AG10803 (cell line): ENCODE measurements at places on chromosomes 12 and 14.

DNA sequence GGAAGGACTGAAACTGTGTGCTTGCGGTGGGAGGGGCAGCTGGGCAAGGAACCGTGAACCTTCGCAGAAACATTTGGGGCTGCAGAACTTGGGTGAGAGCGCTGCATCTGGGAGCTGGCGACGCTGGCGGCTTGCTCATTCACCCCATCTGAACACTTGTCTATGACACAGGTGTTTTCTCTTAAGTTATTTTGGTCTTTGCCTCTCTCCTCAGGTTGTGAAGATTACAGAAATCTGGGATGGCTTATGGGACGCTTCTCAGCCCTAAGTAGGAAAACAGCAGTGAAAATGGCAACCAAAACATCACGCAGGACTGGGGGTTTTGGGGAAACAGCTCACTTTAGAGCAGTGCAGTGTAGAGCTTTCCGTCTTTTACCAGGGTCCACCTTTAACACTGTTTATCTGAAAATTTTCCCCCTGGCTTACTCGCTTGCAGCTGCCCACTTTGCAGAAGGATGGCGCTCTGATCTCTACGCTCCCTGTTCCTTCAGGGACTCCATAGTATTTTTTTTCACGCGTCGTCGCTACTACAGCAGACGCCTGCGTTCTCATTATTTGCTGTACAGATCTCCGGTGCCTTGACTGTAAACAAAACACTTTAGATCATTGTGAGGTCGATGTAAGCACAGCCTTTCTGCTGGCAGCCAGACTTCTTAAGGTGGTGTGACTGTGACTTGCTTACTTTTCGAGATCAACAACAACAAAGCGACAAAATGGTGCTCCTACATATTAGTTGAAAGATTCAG lies 2.7 kb upstream of the CDKN1B start:
- no peak for DNase-seq

DNA sequence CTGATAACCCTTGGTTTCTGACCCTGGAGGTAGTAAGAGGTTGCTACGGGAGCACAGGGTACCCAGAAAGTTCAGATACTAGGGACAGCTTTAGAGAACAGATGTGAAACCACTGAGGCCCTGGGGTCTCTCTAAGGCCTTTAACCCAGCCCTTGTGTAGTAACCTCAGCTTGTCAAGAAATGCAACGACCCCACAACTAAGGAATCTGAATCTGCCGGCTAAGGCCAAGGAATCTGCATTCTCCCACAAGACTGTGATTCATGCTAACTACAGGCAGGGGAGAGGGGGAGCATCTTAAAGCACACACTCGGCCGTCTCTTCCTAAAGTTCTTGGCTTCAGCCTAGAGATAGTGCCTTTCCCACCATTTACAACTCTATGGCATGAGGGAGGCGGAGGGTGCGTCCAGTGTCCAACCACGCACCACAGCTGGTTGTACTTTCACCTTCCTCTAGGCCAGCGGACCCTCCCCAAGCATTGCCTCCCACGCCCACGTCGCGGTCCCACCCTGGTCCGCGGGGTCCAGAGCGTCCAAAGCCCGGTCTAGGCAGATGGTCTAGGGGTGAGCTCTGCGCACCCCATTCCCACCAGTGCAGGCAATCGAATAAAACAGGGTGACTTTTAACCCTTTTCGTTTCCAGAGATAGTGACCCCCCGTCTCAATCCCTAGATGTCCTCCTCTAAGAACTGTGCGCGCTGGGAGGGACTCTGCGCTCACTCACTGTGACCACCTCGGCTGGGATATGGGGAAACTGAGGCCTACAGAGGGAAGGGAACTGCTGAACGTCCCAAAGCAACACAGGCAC lies 735 bp upstream of the VASH1 start:
- DNase-seq, result no peak

GRCh38 chr12:64625243-64626077 lies 15.2 kb downstream of the RASSF3 start:
- DNase-seq, result peak; percentile 80

DNA sequence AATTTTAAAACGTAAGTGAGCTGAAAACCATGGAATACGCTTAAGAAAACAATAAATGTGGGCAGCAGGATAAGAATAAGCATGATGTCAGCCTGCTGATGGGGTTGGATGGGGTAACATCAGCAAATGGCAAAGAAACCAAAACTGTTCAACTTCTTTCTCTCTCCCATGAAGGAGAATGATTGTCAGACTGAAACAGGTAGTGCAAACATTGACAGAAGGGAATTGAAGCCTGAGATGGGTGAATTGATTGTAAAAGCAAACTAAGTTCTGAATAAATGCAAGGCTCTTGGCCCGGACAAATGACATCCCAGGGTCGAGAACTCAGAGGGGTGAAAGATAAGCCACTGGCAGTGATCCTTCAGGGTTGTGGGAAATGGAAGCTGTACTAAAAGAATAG lies 182.6 kb downstream of the ETV6 start:
- DNase-seq, result no peak

GRCh38 chr12:106248312-106248845 lies 559 bp upstream of the CKAP4 start:
- DNase-seq, result peak; percentile 77

DNA sequence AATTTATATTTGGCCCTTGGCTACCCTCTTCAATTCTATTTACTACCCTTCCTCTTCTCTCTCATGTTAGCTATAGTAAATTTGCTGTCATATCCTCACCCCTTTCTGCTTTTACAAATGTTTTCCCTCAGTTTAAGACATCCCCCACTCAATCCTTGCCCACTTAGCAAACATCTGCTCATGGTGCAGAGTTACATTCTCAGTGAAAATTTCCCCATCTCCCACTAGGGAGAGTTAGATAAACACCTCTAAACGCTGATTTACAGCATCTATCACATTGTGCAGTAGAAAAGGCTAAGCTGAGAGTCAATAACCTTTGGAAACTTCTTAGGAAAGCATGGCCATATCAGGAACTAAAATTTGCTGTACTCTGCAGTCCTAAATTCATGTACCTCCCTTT lies 69.0 kb downstream of the DENND5B start:
- DNase-seq, result no peak

DNA sequence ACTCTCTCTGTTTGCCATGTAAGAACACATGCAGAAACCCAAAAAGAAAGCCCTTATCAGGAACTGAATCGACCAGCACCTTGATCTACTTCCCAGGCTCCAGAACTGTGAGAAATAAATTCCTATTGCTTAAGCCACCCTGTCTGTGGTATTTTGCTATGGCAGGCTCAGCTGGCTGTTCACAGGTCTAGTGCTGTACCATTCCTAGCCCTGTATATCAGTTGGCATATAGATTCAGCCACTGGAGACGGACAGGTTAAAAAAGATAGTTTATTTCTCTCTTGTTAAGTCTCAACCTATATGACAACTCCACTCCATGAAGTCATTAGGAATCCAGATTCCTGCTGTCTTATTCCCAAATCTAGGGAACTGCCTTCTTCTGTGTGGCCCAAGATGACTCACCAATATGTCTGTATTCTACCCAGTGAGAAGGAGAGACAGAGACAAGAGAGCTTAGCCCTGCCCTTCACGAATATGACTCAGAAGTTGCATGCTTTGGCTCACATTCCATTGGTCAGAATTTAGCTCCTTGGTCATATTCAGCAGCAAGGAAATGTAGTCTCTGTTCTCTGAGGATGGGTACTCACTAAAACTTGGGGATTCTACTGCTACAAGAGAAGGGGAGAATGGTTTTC lies 57.0 kb downstream of the PLEKHG7 start:
- peak; percentile 88 for DNase-seq

DNA sequence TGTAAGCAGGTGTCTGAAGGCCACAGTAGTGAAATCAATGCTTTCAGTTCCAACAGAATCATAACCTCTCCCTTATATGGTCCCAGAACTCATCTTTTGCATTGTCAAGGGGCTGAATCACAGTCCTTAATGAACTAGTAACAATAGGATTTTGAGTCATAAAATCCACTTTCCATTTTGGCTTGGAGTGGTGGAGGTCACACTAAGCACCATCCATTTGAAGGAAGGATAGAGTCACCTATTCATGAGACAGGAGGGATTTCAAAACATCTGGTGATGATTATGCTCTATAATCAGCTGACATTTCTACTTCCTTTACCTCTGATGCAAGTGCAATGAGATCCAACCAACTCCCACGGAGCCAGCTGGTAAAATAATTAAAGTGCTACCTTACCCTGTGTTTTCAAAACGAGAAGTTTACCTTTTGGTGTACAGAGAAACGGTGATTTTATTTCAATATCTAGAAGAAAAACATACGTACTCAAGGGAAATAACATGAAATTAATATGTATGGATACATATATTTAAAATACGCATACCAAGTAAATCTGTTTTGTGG lies 59.1 kb downstream of the TMEM132D start:
- DNase-seq, result no peak

DNA sequence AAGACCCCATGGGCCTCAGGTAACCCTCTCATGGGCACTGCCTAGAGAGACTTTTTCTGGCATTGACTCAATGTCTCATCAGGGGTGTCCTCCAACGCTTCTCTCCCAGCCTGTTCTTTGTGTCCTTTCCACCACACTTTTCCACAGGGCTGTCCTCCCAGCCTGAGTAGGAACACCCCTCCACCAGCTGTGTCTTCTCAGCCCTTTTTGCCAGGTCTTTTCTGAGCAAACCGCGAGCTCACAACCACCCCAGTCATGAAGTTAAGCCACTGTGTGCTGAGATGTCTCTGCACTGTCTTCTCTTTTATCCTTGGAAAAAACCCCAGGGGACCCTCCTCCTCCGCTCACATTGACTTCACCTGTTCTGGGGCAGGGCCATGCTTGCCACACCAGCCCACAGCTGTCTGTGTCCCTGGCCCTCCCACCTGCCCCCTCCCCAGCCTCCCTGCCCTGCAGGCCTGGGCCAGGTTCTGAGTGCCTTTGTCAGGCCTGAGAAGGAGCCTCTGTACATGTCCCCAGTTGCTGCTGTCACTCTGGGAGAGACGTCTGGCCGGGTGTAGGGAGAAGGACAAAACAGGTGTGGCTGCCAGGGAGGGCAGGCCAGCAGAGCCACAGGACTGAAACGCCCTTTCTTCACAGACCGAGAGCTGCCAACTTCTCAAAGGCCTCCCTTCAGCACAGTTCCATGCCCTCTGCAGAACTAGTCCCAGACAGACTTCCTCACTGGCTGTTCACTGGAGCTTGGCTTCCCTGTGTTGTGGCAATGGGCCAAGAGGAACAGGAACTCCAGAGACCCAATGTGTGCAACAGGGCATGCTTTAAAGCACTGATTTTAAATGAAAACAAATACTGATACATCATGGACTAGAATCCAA lies 50.5 kb upstream of the PNMA1 start:
- no peak for DNase-seq

- no peak for DNase-seq
These were observed 56.1 kb downstream of the RERG start for GRCh38 chr12:15165012-15165659.

DNA sequence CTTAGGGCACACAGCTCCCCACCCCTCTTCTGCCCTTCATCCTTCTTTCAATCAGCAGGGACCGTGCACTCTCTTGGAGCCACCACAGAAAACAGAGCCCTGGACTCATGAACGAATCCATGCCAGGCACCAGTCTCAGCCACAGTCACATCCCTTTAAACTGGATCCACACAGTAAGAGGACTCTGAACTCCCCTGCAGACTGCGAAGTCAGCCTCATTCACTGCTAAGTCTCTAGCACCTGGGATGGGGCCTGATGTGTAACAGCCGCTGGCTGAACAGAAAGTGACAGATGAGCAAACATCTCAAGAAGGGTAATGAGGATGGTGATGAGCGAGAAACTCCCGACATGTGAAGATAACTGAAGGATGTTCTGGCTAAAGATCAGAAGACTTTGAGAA lies 45.8 kb upstream of the IQSEC3 start:
- no peak for DNase-seq

GRCh38 chr12:85385406-85385805 lies 105.4 kb downstream of the ALX1 start:
- no peak for DNase-seq

- no peak for DNase-seq
These were observed 6.7 kb downstream of the TRMT5 start for GRCh38 chr14:60974090-60974651.

- no peak for DNase-seq
These were observed 769 bp upstream of the ZNF740 start for GRCh38 chr12:53179687-53180219.

- DNase-seq, result peak; percentile 67
These were observed 13.9 kb upstream of the NR4A1 start for GRCh38 chr12:52037248-52037861.

GRCh38 chr12:128906485-128907137 lies 53.3 kb downstream of the GLT1D1 start:
- no peak for DNase-seq

- DNase-seq, result no peak
These were observed 21.3 kb upstream of the RHOJ start for GRCh38 chr14:63182968-63183367.

DNA sequence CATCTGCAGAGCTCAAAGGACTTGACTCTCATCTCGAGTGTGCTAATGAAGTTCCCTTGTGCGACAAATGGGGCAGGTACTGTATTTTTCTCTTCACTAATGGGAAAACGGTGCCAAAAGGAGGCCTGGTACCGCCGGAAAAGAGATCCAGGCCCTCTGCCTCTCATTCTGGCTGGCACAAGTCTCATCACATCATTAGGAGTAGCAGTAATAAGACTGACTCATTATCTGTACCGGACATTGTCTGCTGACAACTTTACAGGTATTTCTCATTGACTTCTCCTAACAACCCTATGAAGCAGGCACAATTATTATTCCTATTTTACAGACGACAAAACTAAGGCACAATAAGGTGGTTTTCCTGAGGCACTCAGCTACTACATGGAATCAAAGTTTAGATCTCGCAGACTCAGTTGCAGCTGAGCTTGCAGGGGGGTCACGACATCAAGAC lies 668 bp downstream of the APPL2 start:
- DNase-seq, result no peak

- no peak for DNase-seq
These were observed 52.7 kb downstream of the SPPL3 start for GRCh38 chr12:120851444-120851843.

- peak; percentile 96 for DNase-seq
These were observed 14.5 kb upstream of the IL22 start for GRCh38 chr12:68267892-68268396.
